Stimulated activated effector memory CD8-positive, alpha-beta T cell treated with anti-CD3 and anti-CD28 coated beads, Interleukin-12 subunit alpha, Interleukin-12 subunit beta, amount 100 ng/mL, for 72 hours (primary cell): ENCODE measurements at places on chromosomes 1 and 21.

- no peak for DNase-seq
Observed at GRCh38 chr1:236338096-236338495, 56.0 kb upstream of the EDARADD start.

DNA sequence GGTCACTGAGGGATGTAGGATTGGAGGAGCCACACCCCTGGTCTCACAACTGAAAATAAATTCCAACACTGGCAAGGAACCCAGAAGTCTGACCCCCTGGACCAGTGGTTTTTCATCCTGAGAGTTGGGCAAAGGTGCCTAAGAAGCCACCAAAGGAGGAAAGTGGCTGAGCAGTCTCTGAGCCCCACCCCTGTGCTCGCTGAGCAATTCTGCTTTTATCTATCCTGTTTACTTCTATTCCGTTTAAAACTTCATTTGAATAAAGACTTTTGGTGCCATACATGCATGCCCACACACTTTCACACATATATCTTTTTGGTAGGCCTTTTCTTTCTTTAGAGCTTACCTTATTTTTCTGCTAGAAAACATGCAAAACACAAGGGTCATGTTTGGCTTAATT is 13.9 kb upstream of the CD53 start:
- DNase-seq = no peak

GRCh38 chr1:40664167-40664537 is 1.3 kb downstream of the RIMS3 start:
- DNase-seq = no peak

DNA sequence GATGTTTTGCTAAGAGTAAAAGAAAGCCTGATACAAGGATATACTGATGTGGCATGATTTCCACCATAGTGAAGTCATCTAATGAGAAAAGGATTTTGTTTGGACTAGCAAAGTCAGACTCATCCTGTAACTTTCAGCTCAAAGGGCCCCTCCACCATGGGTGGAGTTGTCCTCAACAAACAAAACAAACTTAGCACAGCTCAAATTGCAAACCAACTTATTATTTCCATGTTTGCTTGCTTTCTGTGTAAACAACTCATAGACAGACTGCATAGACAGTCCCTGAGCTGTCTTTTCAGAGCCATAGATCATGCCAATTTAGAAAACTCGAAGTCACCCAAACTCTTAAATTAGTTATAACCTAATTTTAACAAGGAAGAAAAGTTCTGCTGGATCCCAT is 69.4 kb upstream of the VAV3 start:
- no peak for DNase-seq

GRCh38 chr1:93695411-93696005 is 13.9 kb upstream of the BCAR3 start:
- no peak for DNase-seq

- no peak for DNase-seq
Observed at GRCh38 chr1:82979593-82980236, 1019.2 kb downstream of the TTLL7 start.

DNA sequence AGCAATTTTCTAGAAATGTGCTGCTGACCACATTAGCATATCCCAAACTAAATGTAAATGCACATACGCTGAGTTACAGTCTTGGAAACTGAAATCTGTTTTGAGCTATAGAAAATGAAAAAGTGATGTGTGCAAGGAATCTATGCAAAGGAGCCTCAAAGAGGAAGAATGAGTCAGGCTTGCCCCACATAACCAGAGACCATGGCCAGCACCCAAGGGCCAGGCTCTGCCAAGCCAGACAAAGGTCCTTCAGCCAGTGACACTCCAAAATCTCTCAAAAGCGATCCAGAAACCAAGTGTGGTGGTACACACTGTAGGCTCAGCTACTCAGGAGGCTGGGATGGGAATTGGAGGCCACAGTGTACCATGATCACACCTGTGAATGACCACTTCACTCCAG is 195.2 kb downstream of the TOMM20 start:
- no peak for DNase-seq

- no peak for DNase-seq
Observed at GRCh38 chr21:16159971-16160350, 430.2 kb downstream of the USP25 start.

DNA sequence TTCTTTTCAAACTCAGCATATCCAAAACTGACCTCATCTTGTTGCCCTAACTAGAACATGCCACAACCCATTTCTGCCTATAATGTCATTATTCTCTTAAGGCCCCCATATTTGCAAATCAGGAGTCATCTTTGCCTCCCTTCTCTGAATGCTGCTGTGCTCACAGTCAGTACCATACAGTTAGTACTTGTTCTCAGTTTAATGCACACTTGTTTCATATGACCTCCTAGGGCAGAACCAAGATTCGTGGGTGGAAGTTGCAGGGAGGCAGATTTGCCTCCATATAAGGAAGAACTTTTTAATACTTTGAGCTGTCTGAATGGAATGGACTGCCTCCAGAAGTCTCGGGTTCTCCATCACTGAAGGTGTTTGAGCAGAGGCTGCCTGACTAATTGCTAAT is 9.2 kb downstream of the CAP1 start:
- DNase-seq = no peak

DNA sequence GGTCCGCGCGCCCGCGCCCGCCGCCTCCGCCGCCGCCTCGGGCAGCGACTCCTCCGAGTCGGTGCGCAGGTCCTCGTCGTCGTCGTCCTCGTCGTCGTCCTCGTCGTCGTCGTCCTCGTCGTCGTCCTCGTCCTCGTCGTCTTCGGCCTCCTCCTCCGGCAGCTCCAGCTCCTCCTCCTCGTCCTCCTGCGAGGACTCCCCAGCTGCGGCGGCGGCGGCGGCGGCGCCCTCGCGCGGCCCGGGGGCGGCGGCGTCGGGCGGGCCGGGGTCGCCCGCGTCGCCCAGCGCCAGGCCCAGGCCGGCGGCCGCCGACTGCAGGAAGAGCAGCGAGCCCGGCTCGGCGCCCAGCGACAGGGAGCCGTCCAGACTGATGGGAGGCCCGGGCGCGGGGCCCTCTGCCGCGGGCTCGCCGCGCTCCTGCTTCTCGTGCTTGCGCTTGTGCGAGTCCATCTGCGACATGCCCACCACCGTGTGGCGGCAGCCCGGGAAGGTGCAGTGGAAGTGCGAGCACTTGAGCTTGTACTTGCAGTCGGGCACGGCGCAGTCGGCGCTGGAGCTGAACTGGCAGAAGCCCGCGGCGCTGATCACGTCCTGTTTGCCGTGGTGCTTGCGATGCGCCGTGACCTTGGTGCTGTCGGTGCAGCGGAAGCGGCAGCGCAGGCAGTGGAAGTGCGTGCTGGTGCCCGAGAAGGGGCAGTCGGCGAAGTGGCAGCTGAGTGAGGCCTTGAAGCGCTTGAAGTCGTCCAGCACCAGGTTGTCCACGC is 157.3 kb downstream of the CASZ1 start:
- DNase-seq = no peak

GRCh38 chr21:40625991-40626390 is 221.0 kb downstream of the DSCAM start:
- DNase-seq = no peak

DNA sequence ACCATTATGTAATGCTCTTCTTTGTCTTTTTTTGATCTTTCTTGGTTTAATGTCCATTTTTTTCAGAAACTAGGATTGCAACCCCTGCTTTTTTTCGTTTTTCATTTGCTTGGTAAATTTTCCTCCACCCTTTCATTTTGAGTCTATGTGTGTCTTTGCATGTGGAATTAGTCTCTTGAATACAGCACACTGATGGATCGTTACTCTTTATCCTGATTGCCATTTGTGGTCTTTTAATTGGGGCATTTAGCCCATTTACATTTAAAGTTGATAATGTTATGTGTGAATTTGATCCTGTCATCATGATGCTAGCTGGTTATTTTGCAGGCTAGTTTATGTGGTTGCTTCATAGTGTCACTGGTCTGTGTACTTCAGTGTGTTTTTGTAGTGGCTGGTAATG is 75.6 kb upstream of the ETV3 start:
- DNase-seq = no peak

DNA sequence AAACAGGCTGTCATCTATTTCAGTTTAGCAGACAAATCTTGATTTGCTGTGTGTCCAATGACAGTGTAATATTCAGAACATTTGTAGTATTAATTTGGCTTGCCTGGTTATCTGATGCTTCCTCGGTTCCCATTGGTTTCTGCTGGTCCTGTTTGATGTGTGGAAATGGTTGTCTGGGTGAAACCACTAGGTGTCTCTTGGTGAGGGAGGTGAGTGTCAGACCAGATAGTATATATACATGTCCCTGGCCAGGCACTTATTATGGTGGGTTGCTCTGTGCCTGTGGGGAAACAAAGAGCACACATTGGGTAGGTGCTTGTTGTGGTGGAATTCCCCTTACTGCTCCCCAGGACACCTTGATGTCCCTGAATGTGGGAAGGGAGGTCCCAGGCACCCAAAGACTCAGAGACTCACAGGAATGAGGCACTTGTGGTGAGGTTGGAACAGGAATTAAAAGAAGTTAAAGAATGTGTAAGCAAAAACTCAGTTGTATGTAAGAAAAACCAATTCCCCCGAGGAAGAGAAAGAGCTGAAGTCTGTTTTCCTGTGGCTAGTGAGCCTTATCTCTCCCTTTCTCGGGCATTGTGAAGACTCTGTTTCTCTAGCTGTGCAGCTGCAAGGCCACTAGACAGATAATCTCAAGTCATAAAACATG is 1519.1 kb downstream of the BRINP3 start:
- no peak for DNase-seq

DNA sequence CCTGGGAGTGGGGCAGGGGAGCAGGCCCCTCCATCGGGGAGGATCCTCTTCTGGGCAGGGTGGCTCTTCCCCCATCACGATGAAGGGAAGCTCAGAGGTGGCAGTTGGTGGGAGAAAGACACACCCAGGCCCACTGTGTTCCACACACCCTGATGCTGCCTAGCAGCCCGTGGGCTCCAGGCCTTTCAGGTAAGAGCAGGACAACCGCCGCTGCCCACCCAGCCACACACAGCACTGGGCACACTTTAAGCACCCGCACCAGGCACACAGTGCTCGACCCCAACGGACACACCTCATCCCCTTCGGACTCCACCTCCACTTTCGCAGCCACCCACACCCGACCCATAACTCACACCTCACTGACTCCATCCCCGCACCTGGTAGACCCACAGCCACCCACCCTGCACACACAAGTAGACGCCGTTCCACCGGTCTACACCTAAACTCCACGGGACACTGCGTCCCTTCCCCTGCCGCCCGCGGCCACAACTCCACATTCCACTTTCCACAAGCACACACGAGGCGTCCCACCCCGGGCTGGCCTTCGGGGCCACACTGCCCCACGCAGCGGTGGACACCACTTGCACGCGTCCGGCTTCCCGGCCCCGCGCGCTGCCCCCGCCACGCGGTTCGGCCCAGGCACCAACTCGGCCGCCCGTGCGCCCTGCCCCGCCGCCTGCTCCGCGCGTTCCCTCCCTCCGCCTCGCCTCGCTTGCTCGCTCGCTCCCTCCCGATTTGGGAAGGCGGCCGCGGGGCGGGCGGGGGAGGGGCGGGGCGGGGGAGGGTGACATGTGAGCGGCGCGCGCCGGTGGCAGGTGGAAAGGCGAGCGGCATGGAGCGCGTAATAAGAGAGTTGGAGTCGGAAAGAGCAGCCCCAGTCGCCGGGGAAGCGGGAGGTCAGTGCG is at the start of gene KCNQ4:
Gene KCNQ4, plus strand, starts transcription at position 787 of the 905 bp plus-strand sequence. CDS start 307 bp downstream, outside the sequence.
- DNase-seq = no peak

GRCh38 chr1:238660849-238661248 is 725.5 kb upstream of the CHRM3 start:
- DNase-seq = no peak

GRCh38 chr1:181485287-181486097 is 2.2 kb downstream of the CACNA1E start:
- no peak for DNase-seq

GRCh38 chr1:162020150-162020549 is 3.5 kb downstream of the OLFML2B start:
- no peak for DNase-seq

- DNase-seq = no peak
Observed at GRCh38 chr1:178037510-178038253, 56.2 kb upstream of the RASAL2 start.

- DNase-seq = no peak
Observed at GRCh38 chr1:157505481-157506272, 46.6 kb downstream of the FCRL5 start.

- no peak for DNase-seq
Observed at GRCh38 chr1:48082271-48082962, 85.2 kb upstream of the TRABD2B start.

DNA sequence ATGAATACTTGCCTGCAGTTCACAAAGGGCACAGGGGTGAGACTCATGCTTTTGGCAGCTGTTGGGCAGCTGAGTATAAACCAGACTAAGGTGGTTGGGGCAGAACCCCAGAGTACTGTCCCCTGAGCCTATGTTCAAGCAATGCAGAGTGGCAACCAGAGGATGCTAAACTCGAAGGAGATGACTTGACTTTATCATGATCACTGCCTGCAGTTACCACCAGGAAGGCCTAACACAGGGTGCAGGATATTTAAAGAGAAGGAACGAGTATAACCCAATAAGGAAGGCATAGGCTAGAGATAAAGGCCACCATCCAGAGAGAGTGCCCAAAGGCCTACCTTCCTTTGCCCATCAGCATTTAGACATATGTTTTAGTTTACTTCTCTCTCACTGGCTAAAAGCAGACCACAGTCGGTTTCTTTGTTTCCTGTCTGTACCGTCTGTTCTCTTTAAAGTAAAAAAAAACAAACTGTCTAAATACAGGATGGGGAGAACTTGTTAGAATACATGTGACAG is 83.3 kb downstream of the MPZL1 start:
- peak; percentile 62 for DNase-seq

- DNase-seq = no peak
Observed at GRCh38 chr1:31977385-31978131, 36.1 kb upstream of the KHDRBS1 start.

DNA sequence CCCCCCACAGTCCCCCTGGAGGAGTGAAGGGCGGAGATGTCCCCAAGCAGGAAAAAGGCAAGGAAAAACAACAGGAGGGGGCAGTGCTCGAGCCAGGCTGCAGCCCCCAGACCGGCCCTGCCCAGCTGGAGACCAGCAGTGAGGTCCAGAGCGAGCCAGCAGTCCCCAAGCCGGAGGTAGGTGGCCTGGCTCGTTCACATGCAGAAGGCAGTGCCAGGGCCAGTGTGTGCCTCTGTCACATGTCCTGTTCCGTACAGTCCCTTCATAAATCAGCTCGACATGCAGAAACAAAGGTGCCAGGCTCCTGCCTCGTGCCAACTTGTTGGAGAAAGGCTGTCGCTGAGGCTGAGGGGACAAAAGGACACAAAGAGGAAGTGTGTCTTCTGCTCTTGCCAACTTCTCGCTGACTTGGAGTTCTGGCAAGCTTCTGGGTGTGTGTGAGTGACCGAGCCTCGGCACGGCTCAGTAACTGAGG is 24.1 kb upstream of the MPZL1 start:
- DNase-seq = no peak

- no peak for DNase-seq
Observed at GRCh38 chr1:153655333-153655732, 3.2 kb upstream of the SNAPIN start.

DNA sequence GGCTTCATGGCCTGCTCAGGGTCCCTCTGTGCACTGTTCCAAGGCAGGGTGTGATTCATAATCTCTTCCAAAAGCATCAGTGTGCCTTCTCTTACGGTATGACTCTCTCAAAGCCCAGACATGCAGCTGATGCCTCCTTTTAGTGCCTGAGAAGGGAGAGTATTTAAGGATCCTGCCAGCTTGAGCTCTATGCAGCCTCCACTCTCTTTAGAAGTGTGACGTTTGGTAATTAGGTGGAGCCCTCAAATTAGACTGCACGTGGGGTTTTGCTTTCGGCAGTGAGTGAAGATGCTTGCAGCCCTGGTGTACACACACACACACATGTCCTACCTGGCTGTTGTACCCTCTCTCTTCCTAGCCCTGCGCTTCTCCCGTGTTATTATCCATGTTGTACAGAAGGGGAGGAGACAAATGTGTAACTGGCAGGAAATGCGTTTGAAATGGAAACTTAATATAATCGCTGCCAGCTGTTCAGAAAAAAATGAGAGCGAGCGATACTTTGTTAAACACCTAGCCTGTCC is 2.6 kb upstream of the C1orf174 start:
- no peak for DNase-seq

- no peak for DNase-seq
Observed at GRCh38 chr1:201366696-201367095, 10.8 kb downstream of the TNNT2 start.
